ENCODE measurements at places on chromosomes 1 and 21.

GRCh38 chr1:218546314-218546713, 201.2 kb downstream of the TGFB2 start:
- DNase-seq: no peak

- DNase-seq: no peak
These were observed 13.3 kb upstream of the TBX15 start for GRCh38 chr1:119001181-119002027.

GRCh38 chr21:38205940-38206339, 50.9 kb upstream of the KCNJ15 start:
- DNase-seq: no peak

GRCh38 chr1:27267153-27267552, 32.7 kb downstream of the WDTC1 start:
- no peak for DNase-seq

GRCh38 chr1:54764922-54765561, 719 bp upstream of the PARS2 start:
- no peak for DNase-seq

DNA sequence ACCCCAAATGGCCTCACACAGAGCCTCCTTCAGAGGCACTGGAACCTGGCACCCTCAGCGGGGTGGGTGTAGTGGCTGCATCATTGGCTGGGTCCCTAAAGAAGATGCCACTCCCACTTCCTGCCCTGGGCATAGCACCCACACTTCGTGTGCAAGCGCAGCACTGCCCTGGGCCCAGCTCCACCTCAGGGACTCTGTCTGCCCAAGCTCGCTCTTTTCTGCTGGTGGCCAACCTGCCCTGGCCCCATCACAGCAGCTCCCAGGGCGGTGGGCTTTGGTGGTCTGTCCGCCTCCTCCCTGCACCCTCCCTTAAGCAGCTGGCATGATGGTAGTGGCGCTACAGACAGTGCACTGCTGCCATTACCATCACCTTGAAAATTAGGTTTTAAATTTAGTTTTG, 829.3 kb upstream of the BRINP3 start:
- no peak for DNase-seq

All from activated T-helper 1 cell treated with anti-CD3 and anti-CD28 coated beads, Interleukin-12 subunit alpha, Interleukin-12 subunit beta, Interleukin-2, Interleukin-4 antibody, amounts not matched to agents 30 ng/mL and 10 ng/mL and 1 ng/mL, durations not matched to agents 14 hours and 24 hours and 36 hours (primary cell).